Activated effector memory CD4-positive, alpha-beta T cell treated with anti-CD3 and anti-CD28 coated beads, Interleukin-2, amount 50 U/mL, for 16 hours (primary cell): ENCODE measurements at places on chromosomes 7 and 10.
A peak's percentile ranks its signal among the peaks of the same experiment; 100 is the strongest.

DNA sequence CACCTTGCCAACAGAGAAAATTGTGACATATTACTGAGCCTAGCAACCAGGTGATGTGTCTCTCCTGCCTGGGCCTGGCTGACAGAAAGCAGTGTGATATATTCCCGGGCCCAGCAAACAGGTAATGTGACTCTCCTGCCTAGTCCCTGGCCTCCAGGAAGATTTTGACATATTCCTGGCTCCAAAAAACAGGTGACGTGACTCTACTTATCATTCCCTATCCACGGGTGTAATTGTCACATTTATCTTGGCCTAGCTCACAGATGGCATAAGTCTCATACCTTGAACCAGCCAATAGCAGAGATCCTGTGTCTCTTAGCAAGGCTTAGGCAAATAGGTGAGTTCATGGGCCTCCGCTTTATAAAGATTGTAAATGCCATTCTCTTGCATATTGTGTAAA is 49.6 kb upstream of the ZNF680 start:
- DNase-seq, result no peak

DNA sequence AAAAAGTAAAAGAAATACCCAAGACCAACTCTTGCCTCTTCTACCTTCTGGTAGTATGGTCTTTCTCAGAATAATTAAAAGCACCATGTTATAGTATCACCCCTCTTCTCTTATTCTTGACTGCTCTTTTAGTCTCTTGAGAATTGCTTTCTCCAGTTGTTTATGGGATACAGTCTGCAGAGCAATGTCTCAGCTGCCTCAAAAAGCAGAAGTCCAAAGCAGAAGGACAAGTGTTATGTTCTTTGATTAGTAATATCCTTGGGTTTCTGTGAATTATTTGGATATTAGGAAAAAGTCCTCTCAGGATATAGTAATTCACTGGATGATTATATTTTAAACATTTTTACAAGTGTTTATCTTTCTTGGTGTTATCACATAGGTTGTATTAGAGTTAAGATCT is 7.4 kb downstream of the TAS2R41 start:
- no peak for DNase-seq

- DNase-seq, result no peak
Observed at GRCh38 chr10:10530313-10530712, 487.4 kb upstream of the CELF2 start.

DNA sequence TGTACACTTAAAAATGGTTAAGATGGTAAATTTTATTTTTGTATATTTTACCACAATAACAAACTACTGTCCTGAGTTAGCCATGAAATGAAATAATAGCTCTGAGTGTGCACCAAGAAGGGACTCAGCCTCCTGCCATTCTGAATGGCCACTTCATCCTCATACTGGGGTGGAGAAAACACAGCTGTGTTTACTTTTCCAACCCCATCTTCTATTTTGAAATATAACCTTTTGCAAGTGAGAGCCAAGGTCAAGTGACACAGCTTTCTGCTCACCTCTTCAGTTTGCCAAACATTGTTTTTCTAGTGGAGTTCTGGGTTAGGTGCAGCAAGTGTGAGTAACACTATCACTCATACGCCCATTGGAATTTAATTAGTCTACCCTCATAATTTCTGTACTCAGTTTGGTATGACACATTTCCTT is 107.4 kb upstream of the GLCCI1 start:
- no peak for DNase-seq

DNA sequence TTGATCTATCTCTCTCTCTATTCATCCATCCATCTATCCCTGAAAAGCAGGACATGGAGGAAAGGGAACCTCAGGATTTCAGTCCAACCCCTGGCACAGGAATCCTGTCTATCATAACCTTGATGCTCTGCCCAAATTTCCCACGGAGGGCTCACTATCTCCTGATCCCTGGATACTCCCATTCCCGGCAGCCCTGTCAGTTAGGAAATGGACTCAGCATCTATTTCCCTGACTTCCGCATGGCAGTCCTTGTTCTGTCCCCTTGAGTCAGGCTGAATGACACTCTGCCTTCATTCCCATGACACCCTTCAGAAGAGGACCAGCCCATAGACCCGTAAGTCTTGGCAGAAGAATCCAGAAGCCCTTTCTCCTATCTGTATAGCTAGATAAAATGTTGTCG is 77.7 kb downstream of the VWA2 start:
- DNase-seq, result peak; percentile 5

GRCh38 chr10:44033008-44033407 is 351.9 kb downstream of the CXCL12 start:
- DNase-seq, result no peak

DNA sequence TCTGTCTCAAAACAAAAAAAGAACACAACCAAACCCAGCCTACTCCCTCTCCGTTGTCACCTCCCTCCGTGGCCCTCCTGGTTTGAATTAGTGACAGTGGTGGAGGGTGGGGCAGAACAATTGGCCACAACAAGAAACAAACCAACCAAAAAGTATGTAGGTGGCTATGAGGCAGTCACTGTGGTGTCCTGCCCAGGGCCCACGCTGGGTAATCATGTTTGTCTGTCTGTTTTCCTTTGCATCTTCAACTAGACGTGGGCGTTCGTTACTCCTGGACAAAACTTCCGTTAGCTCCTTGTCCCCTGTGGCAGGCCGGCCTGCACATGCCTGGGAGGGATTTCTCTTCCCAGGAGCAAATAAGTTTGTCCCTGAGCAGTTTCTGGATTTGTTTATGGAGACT is 78.4 kb downstream of the XRCC2 start:
- DNase-seq, result peak; percentile 9

DNA sequence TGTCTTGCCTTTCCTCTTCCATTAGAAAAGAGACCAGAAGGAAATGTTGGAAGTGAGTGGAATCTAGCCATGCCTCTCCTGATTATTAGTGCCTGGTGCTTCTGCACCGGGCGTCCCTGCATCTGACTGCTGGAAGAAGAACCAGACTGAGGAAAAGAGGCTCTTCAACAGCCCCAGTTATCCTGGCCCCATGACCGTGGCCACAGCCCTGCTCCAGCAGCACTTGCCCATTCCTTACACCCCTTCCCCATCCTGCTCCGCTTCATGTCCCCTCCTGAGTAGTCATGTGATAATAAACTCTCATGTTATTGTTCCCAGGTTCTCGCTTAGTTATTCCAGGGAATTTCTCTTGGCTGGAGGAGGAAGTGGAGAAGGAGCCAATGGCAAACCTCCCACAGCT is 4.2 kb downstream of the TMEM176A start:
- no peak for DNase-seq

- DNase-seq, result no peak
Observed at GRCh38 chr10:24215196-24215595, 6.3 kb downstream of the KIAA1217 start.
